Right renal cortex interstitium (tissue), 3 donors: ENCODE measurements at places on chromosomes 3 and 15. TPM values are rescaled to one million over a fixed set of nuclear protein-coding genes. Genes with fewer than 3 reads are reported as not detected.
A peak's percentile ranks its signal among the peaks of the same experiment; 100 is the strongest.

The COL6A5 gene
- 0.07 TPM for polyA plus RNA-seq

The TGM5 gene
- not detected for polyA plus RNA-seq

The RTP1 gene
- polyA plus RNA-seq = not detected

GRCh38 chr3:177351757-177352158 is 154.5 kb upstream of the TBL1XR1 start:
- no peak for DNase-seq

The STRA6 gene
- polyA plus RNA-seq = 27.3 TPM

DNA sequence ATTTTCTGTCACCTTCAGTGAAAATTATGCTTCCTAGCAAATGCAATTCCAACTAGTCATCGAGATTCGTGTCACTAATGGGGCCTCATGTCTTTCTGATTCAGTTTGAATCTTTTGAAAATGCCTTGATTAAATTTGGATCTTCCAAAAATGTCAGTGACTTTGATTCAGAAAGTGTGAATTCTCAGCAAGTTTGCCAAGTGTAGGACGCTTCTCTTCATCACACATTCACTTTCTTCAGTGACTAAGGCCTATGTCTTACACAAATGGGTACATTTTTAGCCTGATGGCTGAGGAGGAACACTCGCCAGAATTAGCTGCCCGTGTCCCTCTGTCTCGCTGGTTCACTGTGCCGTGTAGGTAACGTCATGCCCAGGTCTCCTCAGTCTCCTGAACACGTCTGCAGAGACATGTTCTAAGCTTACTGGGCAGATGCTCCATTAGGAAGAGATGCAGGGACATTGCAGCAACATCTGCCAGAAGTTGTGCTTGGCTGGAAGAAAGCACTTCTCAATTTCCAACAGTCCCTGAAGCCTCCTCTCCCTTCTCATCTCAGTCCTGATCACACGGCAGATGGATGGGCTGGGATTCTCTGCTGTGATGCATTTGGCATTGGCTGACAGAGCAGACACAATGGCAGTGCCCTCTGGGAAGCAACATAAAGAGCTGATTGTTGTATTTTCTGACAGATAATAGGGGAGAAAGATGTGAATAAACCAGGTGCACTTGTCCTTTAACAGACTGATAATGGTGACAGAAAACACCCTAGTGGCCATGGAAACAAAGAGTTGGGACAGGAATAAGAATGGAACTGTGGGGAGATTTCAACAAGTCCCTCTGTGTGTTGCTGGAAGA is 29.1 kb upstream of the LYZL4 start:
- no peak for DNase-seq

DNA sequence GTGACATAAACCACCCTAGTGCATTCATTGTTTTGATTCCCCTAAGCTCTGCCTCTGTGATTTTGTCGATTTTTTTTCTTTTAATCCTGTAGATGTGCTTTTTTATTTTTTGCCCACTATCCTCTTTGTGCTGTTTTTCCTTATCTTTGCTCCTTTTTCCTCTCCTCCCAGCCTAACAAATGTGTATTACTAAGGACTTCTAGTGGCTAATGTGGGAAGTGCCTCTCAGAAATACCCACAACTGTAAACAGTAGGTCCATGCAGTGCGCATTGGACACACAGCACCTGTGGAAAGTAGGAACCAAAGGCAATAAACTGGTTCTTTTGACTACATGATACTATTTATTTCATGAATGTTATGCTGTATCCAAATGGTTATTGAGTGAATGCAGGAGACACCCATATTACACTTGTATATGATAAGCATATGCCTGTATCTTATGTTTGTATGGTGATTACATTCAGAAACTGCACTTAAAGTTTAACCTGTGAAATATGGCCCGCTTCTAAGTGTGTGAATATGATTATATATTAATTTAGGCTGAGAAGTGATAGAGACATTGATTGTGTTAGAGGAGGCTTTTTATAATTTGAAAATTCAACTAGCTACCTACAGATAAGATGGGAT is 147.8 kb downstream of the PLCL2 start:
- no peak for DNase-seq

The ACVR2B gene
- polyA plus RNA-seq = 15.7 TPM

The SLC2A2 gene
- 10.5 TPM for polyA plus RNA-seq

The MSL2 gene
- polyA plus RNA-seq = 53.4 TPM

DNA sequence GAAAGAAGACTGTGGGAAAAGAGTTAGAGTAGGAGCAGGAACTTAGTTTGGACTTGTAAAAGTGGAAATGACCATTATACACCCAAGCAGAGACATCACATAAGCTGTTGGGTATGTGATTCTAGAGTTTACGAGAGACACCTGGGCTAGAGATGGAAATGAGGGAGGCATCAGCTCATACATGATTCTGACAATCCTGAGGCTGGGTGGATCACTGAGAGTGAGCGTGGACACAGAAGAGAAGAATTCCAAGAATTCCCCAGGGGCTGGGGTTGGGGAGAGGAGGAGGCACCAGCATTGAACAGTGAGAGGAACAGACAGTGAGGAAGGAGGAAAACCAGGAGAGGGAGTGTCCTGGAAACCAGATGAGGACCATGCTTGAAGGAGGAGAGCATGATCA is 113.5 kb downstream of the KCNAB1 start:
- DNase-seq = no peak

The CELSR3 gene
- polyA plus RNA-seq = 0.76 TPM

GRCh38 chr3:150300388-150300787 is 107.7 kb upstream of the TSC22D2 start:
- no peak for DNase-seq

- DNase-seq = no peak
Measured at GRCh38 chr15:56719021-56719612, 14.2 kb downstream of the ZNF280D start.

The NECTIN3 gene
- 41.4 TPM for polyA plus RNA-seq

- DNase-seq = no peak
Measured at GRCh38 chr15:48384616-48385015, 53.4 kb downstream of the DUT start.

The KLHL24 gene
- polyA plus RNA-seq = 51.9 TPM

DNA sequence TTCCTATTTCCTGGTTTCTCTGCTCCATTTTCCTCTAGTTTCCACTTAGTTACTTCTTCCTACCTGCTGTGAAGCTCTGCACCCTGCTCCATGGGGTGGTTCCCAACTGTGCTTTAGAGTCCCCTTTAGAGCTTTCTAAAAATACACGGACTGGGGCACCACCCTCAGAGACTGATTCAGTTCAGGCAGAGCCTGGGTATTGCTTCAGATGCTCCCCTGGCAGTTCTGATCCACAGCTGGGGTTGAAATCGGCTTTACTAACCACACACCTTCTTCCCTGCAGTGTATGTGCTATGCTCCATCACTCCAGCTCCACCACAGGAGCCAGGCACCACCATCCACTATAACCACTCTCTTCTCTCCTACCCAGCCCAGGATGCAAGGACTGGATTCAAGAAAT is 12.6 kb downstream of the ANP32A start:
- no peak for DNase-seq

DNA sequence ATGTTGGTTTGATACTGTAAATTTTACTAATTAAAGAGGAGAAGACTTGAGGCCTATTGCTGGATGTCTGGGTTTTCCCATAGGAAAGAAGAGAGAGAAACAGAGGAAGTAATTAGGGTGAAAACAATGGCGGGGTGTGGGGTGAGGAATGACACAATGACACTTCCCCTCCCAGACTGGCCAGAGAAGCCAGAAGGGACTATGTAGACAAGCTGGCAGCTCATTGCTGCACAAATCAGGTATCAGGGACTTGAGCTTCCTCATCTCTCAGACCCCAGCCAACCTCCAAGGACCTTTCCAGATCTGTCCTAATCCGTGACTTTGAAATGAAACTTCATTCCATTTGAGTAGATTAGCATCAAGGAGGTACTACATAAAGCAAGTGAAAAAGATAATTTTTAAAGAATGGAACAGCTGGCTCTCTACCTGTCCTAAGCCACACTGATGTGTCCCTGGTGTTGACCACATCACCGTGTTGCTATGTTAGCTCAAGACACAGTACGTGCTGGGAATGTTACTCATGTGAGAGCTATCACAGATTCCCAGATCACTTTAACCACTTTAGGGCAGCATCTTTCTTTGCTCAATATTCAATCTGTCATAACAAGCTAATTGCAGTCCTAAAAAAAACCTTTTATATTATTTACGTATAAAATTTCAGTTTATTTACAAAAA is 22.2 kb downstream of the TMEM212 start:
- no peak for DNase-seq

DNA sequence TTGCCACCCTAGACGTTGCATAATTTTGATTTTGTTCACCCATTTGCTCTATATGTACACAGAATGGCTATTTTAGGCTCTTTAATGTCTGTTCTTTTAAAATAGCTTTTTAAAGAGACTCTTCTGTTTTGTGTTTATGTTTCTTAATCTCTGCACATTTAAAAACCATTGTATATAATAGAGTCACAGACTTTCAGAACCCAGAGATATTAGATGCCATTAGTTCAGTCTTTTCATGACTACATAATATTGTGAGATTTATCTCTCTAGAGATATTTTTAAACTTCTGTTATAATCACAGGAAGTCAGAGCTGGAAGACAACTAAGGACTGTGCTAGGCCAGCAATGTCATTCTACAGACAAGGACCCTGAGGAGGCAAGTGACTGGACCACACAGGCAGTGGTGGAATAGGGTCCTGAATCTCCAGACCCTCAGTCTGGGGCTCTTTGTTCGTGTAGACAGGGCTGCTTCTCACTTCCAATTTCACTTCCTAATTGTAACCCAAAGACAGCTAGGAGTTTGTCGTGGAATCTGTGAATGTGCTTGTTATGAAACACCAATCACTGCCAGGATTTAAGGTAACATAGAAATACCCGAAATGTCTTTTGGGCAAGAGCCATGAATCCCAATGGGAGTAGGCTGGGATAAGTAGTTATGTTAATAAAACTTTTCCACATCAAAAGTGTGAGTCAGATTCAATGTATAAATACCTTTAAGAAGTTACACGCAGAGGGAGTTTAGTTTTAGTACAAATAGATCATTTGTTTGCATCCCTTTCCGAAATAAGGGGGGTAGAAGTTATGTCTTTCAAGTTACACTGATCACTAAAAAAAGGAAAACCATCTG is 165.2 kb upstream of the ROPN1 start:
- DNase-seq = no peak

DNA sequence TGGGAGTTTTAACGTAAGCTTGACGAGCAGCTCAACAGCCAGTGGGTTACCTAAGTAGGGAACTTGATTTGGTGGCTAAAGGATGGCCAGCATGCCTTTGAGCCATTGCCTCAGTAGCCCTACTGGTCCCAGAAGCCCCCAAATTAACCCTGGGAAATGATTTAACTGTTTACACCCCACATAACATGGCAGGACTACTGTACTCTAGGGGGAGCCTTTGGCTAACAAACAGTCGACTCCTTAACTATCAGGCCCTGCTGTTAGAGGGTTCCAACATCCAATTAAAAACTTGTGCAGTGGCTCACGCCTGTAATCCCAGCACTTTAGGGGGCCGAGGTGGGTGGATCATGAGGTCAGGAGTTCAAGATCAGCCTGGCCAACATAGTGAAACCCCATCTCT is 9.4 kb upstream of the SMCO1 start:
- DNase-seq = no peak

- DNase-seq = peak; percentile 84
Measured at GRCh38 chr15:94844538-94845389, 613.4 kb downstream of the MCTP2 start.

DNA sequence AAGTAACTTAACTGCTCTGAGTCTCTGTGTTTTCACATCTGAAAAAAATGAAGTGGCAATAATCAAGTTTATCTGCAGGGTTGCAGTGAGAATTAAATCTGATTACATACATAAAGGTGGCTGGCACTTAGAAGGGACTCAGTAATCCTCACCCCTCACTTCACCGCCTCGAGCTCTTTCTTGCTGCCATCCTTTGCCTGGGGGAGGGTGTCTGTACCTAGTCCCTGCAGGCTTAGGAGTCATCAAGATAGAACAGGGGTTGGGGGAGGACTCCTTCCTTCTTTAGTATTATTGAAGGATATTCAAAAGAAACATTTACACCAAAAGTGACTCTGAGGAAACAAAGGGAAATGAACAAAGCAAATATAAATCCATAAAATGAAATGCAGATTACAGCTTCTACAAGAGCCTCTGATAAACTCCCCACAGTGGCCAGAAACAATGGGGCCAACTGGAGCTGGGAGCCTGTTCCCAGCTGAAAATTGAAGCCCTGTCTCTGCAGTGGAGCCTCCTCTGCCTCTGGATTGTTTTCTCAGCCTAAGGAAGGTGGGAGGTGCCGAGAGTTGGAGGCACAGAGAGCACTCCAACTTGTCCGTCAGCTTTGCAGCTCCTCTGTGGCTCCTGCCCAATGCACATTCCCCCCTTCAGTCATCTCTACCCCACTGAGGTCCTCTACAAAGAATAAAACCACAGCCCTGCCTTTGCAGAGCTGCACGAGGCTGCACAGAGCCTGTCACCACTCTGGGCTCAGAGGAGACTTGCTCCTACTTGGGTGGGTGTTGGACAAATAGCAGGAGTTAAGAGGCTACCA is 41.8 kb downstream of the CRYGS start:
- DNase-seq = no peak

DNA sequence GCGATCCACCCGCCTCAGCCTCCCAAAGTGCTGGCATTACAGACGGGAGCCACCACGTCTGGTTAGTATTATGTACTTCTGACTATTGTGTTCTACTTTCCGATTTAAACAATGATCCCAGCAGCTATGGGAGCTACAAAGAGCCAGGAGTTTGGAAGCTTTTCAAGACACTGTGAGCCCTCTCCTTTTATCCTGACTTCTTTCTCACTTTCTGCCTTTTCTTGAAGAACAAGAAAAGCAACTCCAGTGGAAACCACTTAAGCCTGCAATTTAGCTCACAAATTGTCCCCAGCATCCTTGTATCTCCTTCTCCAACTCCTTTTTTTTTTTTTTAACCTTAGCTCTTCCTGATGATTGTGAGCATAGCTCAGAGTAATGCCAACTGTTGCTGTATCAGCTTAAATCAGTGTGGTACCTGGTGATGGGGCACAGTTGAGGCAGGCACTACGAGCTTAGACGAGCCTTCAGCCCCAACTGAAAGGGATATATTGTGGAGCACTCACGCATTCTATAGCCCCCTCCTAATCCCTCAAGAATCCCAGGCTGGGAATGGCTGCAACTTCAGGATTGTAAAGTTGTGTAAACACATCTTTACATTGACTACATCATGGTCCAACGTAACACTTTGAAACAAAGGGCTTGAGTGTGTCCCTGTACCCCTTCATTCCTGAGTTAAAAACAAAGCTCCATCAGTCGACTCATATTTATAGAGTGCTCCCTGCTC is 677.0 kb downstream of the FHIT start:
- no peak for DNase-seq

- no peak for DNase-seq
Measured at GRCh38 chr3:133448478-133449122, 48.7 kb downstream of the BFSP2 start.
